Omental fat pad (tissue), 4 donors: ENCODE measurements at places on chromosomes 4 and X. TPM values are rescaled to one million over a fixed set of nuclear protein-coding genes. Genes with fewer than 3 reads are reported as not detected.

Gene FGD1
- total RNA-seq = 3.0 TPM

Gene GATA1
- not detected for total RNA-seq

Gene CDS1
- total RNA-seq = 1.1 TPM

DNA sequence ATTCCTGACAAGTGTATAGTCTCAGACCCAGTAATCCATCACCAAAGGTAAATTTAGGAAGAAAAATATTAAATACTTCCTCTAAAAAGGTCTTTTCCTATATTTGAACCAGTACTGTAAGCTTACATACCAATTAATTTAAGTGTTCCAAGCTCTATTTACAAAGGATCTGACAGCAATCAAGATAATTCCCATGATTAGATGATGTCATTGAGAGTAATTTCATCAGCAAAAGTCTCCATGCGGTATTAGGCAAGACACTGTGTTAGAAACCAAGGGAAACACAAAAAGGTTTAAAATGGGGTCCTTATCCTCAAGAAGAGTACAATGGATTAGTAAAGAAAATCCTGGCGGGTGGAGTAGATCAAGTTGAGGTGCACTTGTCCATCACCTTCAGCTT is 198.5 kb downstream of the PRDM5 start:
- DNase-seq = no peak

DNA sequence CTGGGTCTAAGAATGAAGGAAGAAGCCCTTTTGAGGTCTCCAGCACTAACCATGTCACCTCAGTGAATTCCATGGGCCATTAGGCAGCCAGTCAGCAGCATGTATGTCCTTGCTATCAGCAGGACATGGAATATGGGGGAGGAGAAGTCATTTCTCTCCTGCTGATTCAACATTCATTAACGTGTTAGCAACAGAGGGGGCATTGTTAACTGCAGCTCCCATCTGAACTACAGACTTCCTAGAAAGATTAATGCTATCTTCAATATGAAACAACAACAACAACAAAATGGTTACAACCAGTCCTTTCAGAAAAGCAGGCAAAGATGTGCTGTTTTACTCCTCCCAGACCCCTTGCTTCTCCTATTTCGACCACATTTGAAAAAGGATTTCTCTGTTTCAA is 120.4 kb upstream of the SLC34A2 start:
- DNase-seq = no peak

GRCh38 chr4:168167714-168168284 is 75.5 kb downstream of the ANXA10 start:
- DNase-seq = no peak

Gene MTCP1
- 0.84 TPM for total RNA-seq
